ENCODE measurements at places on chromosomes 3 and 15.

GRCh38 chr3:69579306-69580041 is 159.8 kb upstream of the MITF start:
- no peak for DNase-seq

DNA sequence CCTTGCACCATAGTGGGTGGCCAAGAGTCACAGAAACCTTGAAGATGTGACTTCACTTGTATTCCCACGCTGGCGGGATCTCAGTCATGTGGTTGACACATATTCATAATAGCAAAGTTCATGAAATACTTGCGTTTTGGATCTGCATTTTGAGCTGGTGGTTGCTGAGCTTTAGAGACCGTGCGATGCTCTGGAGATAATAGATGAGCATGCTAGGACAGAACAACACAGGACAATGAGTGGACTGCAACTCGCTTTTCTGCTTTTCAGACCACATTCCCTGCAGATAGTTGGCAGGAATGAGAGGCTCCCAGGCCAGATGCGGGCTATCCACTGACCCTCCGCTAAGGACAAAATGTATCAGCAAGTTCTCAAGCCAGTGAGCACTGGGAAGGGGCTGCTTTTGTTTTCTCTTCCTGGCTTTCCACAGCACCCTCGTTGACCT is 13.8 kb upstream of the STARD5 start:
- DNase-seq = no peak

GRCh38 chr3:120198305-120198878 is 86.6 kb downstream of the GPR156 start:
- no peak for DNase-seq

DNA sequence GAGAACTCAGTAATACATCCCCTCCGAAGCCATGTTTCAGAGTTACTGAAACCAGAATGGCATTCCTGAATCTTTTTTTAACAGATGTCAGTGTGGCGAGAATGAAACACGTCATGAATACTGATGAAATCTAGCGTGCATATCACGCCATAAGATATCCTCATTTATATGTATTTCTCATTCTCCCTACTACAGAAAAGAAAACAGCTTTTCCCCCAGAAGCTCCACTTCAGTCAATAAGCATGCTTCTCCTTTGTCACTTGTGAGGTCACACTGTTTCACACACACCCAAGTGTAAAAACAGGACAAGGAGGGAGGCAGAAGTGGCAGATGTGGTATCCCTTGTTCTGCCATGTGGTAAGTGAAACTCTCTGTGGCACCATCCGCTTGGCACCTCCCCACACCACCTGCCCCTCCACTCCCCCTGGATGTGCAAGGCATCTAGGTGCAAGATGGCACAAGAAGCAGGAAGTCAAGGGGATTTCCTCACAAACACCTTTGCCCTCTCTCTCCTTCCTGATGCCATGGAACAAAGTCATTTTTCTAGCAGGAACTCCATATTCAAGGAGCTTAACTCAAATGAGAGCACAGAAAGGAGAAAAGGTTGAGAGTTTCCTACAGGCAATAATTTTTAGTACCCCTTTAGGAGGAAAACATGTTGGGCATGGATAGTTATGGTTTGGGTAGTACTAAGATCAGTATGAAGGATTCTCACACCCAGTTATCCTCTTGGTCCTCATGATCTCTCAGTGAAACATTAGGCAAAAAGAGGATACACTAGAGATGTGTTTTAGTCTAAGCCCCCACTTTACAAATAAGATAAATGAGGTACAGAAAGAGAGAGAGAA is 47.5 kb upstream of the FRMD4B start:
- no peak for DNase-seq

DNA sequence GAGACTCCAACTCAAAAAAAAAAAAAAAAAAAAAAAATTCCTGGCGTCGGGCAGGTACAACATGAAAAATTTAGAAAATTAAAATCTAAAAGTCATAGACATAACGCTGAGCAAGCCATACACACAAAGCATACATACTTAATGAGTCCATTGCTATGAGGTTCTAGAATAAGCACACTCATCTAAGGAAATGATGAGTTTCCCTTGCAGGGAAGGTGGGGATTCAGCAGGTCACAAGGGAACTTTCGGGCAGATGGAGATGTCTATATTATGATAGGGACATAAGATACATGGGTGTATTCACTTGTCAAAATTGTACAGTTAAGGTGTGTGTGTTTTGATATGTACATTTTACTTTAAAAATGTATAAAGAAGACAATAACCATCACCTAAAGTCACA is 120.2 kb upstream of the LIPC start:
- no peak for DNase-seq

GRCh38 chr15:91668370-91668769 is 185.1 kb upstream of the SLCO3A1 start:
- DNase-seq = no peak

GRCh38 chr3:124934577-124934976 is at the start of gene MUC13:
Gene MUC13, minus strand, starts transcription at chr3:124934751. Its CDS starts 39 bp downstream, at chr3:124934712.
- no peak for DNase-seq

DNA sequence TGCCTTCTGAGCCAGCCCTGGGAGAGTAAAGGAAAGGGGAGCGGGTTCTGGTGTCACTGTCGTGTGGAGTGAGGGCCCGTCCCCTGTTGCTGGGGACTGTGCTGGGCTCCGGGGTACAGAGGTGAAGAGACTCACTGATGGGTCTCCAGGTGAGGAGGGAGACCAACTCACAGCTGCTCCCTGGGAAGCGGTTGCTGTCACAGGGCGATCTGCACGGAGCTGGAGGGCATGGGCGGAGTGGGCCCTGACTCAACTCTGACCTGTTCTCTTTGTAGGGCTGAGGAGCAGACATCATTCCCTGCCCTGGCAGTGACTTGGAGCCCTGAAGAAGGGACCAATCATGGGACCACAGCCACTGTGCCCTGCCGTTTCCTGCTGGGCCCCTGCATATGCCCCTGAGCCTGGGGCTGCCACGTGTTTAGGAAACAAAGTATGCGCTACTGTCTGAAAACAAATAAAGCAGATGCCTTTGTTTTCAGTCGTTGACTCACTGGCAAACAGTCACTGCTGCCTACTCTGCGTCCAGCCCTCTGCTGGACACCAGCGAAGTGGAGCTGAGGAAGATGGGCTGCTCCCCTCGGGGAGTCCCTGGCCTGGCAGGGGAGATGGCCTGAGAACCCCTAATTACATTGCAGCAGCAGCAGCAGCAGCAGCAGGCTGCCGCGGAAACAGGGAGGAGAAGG is 22.9 kb upstream of the PLXNA1 start:
- no peak for DNase-seq

GRCh38 chr3:37680401-37680800 is 181.3 kb upstream of the CTDSPL start:
- DNase-seq = no peak

DNA sequence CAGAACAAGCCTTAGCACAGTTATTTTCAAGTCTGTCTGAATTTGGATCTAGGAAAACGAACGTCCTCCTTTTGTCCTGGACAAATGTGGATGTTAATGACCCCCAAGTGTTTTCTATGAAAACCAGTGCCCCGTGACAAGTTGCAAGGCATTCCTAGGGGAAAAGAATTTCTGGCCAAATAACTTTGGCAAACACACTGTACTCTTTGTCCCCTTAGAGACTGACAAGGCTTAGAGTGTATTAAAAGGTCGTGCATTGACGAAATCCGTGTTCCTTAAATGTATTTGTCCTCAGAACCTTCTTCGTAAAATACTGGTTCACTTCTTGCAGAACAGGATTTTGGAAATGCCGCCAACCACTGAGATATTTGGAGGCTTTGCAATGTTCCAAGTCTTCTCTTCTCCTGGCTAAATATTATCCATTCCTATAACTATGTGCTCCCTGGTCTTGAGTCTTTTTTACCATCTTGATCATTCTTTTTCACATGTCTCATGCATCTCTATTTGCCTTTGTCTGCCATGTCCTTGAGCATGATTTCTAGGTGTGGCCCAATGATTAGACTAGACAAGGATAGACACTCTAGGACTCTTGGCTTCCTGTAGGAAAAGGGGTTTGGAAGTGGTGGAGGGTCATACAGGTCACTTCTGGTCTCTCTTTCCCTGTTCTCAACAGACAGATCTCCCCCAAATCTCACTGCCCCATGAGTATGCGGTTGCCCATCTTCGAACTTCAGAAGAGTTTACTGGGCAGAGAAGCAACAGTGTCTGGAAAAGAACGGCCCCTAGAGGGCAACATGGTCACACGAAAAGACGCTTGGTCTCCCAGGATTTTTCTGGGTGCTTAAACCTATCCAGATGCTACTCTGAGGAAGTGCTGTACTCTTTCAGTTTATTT is 117.5 kb downstream of the EDEM1 start:
- peak; percentile 2 for DNase-seq

DNA sequence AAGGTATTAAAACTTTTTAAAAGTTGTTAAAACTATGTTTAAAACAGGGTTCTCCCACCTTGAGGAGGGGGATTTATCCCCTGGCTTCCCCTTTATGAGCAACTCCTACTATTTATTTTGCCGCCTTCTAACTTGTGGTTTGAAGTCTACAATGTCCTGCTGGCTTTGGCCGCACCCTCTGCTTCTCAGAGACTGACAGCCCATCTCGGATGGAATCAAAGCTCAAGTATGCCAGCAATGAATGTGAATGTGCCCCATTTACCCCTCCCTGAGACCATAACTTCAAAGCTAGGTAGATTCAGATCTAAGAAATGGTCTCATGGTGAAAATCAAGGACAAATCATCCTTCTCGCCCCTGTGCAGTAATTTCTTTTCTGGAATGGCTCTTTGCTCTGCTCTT is 10.3 kb downstream of the ZBTB38 start:
- DNase-seq = no peak

DNA sequence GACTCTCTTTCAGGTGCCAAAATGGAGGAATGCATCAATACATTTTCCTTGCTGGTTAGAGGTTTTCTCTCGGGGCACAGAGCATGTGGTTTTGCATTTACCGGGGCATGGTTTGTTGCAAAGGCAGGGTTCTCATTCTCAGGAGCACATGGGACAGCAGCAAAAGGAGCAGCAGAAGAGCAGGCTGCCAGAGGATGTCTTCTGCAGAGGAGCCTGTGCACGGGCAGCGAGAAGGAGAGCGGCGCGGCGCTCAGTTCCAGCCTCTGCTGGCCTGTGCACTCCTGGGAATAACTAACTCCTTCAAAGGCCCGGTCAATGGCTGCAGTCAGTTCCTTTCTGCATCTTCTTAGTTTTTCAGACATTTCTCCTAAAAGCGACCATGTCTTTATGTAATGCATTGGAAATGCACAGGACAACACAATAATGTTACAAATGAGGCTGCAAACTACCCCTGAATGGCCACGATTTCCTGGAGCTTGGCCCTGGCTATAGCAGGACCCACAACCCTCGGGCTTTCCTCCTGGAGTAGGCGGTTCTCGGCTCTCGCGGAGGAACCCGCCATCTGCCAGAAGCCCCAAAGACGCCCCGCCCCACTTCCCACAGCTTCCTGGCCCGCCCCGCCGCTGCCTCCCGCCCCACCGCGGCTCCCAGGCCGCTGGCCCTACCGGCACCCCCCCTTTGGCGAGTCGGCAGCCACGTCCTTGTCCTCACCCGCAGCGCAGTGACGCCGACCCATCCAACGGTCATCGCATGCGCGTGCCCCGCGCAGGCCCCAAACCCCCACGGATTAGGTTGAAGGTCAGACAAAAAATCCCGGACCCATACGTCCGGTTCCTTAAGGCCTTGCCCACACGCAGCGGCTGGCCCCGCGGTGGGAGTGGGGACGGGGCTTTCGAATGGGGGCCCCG is at the start of gene C3orf62:
Gene C3orf62 (minus strand): TSS at position 758 of the 908 bp plus-strand sequence. CDS start 360 bp downstream, at position 398.
- DNase-seq = peak; percentile 38

- no peak for DNase-seq
Measured at GRCh38 chr3:46930945-46931403, 45.6 kb downstream of the CCDC12 start.

- no peak for DNase-seq
Measured at GRCh38 chr3:4986175-4986781, 7.0 kb downstream of the BHLHE40 start.

- DNase-seq = no peak
Measured at GRCh38 chr3:127987309-127987995, 64.8 kb upstream of the SEC61A1 start.

GRCh38 chr15:49815950-49816349 is 195.1 kb downstream of the DTWD1 start:
- no peak for DNase-seq

DNA sequence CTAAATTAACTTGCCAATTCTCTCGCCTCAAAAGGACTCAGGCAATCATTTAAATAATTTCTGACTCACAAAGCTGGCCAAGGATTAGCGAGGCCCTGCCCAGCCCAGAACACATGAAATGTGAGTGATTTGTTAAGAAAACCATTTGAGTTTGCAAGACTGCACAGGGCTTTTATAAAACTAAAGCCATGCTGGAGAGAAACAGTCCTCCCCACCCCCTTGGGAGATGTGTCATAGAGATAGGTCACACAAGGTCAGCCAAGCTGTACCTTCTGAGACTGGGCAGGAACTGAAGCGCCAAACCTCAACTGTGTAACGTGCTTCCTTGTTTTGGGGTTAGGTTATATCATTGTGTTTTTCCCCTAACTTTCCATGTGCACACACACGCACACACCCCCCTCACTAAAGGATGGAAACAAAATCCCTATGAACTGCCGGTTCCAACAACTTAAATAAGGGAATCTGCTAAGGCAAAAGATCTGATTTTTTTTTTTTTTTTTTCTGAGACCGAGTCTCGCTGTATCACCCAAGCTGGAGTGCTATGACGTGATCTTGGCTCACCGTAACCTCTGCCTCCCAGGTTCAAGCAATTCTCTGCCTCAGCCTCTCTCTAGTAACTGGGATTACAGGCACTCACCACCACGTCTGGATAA is 8.1 kb downstream of the SPATA12 start:
- DNase-seq = no peak

GRCh38 chr15:101009176-101009575 is 90.0 kb downstream of the LRRK1 start:
- no peak for DNase-seq

DNA sequence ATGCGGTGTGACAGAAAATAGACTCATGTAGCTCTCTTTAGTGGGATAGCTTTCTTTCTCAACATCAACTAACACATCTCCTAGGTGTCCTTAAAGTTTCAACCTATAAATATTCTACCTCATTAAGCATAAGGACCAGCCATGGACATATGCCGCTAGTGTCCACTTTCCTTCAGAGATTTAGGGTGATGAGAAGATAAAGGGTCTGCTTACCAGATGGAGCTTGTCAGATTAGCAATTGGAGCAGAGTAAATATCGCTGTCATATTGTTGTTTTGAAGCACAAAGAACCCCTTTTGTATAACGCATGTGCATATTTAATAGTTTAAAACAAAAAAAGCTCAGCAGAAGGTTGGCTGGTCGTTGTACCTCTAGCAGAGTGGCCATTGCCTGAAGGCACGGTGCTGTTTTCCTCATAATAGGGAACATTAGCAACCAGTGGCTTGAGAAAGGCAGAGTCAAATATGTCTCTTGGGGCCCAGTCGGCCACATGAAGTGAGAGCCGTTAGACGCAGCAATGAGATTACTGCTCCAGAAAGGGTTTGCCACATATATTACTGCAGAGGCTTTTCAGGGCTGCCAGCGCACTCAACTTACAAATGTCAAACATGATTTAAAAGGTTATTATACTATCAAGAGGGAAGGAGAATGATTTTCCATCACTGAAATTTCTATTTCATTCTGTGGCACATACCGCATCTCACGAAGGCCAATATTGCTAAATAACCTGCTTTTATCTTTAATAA is 264.2 kb downstream of the ROBO2 start:
- no peak for DNase-seq

Data from iPS DF 19.7 (cell line).